ENCODE measurements at places on chromosomes 13 and 19.
A peak's percentile ranks its signal among the peaks of the same experiment; 100 is the strongest.

- DNase-seq, result no peak
Observed at GRCh38 chr19:31938675-31939074, 406.7 kb upstream of the ZNF507 start.

DNA sequence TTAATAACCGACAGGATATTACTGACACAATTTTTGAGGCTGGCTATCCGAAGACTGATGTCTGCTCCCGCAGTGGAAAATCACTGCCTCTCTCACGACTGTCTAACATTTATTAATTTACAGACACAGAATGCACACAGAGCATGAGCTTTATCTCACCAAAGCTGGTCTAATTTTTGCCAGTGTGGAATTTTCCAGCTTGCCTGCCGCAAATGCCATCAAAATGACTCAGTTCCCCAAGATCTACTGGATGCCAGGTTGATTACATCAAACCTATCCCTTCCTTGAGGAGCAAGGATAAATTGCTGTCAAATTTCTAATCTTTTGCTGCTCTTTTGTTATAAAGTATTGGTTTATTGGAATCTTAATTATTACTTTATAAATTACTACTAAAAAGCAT lies 1775.1 kb upstream of the PCDH20 start:
- DNase-seq, result no peak

DNA sequence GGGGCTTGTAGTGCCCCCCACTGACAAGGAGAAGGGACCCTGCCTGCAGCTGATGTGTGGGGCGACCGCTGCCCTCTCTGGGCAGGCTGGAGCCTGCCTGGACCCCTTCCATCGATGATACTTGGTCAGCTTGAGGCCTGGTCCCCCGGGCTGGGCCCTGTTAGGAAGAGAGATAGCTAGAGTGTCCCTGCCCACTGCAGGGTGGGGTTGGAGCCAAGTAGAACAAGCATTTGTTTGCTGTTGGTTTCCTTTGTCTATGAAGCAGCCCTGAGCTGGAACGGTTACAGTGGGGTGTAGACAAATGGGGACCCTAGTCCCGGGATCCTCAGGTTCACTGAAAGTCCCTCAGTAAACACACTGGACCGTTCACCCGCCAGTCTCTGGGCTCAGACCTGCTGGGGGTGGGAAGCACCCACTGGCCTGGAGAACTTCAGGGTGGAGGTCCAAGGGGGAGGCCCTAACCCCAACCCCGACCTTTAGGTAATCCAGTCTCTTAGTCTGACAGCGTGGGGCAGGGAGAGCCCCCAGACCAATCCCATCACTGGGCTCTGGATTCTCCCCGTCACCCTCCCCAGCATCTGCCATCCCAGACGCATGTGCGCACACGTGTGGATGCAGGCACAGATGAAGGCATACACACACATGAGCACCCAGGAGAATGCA lies 204.8 kb upstream of the ZNF536 start:
- DNase-seq, result no peak

GRCh38 chr19:18771328-18772242 lies 19.5 kb downstream of the COMP start:
- no peak for DNase-seq

DNA sequence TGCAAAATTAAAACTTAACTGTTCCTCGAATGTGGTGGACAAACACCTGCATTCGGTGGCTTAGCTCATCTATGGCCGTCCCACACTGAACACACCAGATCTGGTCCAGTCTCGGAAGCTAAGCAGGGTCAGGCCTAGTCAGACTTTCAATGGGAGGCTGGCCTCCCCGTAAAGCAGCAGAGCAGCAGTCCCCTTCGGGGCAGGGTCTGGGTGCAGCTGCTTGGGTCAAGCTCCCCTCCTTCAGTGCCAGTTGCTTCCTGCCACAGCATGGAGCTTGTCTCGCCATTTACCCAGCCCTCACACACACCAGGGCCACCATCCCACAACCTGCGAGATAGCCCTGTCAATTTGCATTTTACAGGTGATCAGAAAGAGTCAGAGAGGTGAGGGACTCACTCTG lies 93.2 kb downstream of the TUBA3C start:
- no peak for DNase-seq

DNA sequence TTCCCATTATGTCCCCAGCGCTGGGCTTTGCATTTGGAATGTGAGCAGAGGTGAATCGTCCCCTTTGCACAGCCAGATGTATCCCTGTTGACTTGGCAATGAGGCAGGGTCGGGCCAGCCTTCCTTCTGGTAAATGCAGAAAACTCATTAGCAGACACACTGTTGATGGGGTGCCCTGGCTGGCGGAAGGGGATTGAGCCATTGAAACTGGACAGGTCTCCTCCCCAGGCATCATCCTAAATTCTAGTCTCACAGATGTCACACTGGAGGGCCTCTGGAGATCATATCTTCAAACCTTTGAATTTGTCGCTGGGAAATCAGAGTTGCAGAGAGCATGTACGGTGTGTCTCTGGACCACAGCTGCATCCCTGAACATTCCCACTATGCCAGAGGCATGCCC lies 219.5 kb upstream of the TSHZ3 start:
- DNase-seq, result no peak

- DNase-seq, result no peak
Observed at GRCh38 chr19:57611113-57611512, 2.9 kb upstream of the ZNF134 start.

GRCh38 chr13:76913898-76914297 lies 27.7 kb upstream of the KCTD12 start:
- DNase-seq, result no peak

GRCh38 chr19:7622933-7623685 lies 6.2 kb downstream of the XAB2 start:
- DNase-seq, result no peak

DNA sequence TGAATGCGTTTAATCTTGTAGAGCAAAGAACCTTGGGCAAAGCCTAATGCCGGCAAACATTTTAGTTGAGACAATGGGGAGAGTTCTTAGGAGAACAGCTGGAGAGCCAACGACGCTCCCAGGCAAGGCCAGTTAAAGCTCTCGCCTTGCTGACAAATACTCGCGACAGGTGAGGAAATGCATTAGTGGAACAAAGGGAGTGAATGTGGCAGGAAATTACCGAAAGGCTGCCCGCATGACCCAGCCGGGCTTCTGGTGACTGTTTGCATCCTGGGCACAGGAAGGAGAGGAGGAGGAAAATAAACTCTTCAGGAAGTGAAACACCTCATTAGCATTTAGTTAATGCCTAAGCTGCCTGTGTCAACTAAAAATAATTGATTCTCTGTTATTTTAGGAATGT lies 74.6 kb downstream of the SHISA2 start:
- DNase-seq, result no peak

DNA sequence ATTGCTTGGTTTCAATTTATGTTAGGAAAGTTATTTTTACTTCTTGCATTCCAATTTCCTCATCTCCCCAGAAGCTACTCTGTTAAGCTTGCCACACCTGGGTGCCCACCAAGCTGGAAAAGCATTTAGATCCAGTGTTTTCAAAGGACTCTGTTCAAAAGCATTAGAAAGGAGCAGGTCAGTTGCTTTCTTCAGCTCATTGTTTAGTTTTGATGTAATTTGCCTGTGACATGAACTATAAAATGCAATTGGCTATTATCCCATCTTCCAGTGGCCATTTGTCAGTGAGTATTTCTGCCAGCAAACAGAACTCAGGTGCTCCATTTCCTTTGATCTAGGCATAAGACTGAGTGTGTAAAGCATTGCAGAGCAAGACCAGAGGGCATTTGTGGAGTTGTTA lies 46.7 kb upstream of the RNF113B start:
- no peak for DNase-seq

GRCh38 chr13:44969551-44970484 lies 19.5 kb downstream of the NUFIP1 start:
- DNase-seq, result no peak

- no peak for DNase-seq
Observed at GRCh38 chr19:31671411-31672035, 322.3 kb upstream of the TSHZ3 start.

DNA sequence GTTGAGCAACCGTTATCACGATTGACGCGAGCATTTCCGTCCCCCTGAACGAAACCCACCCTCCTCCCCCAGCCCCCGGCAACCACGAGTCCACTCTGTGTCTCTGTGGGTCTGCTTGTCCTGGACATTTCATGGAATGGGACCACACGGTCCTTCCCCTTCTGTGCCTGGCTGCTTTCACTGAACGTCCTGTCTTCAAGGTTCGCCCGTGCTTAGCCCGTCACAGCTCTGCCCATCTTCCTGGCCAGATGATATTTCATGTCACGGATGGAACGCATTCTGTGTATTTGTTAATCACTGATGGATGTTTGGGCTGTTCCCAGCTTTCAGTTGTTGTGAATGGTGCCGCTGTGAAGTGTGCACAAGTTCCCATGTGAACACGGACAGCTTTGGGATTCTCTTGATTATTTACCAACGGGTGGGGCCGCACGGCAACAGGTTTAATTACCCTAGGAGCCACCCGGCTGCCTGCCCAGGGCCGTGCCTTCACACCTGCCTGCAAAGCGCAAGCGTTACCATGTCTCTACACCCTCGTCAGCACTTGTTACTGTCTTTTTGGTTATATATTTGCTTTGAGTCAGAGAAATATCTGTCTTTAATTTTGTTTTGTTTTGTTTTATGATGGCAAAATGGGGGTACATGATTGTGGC lies 42.5 kb downstream of the RASA3 start:
- no peak for DNase-seq

- DNase-seq, result no peak
Observed at GRCh38 chr13:53612200-53612599, 583.6 kb downstream of the OLFM4 start.

- peak; percentile 81 for DNase-seq
Observed at GRCh38 chr19:12064590-12065538, at the start of gene ZNF844. TSS of gene ZNF844 (plus strand) at chr19:12064731. CDS start at chr19:12064874, 143 bp downstream.

DNA sequence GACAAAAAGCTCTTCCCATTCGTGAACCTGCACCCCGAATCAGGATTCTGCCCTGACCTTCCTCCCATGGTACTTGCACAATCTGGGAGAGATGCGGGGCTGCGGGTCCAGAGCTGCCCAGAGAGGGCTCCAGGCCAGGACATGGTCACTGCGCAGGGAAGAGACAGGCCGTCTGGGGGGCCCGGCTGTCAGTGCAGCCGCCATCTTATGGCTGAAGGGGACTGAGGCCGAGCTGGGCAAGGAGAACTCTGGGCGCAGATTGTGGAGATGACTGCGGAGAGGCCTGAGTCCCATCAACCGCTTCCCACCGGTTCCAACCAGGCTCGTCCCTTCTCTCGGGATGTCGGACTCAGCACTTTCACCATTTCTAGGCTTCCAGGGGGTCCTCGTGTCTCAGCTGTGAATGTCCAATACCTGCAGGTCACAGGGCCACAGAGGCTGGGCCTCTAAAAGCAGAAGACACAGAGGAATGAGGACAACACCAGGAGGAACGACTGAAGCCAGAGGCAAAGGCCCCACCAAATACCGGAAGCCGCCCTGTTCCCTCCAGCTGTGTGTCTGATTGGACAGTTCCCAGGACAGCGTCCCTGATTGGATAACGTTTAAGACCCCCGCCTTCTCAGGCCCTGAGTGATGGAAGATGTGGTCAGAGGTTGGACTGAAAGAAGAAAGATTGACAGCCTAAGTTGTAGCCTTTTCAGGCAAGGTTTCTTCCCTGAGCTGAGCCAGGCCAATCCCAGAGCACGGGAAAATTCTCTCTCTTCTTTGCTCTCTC lies 117.1 kb upstream of the ZNF91 start:
- DNase-seq, result no peak

- no peak for DNase-seq
Observed at GRCh38 chr13:88945793-88946192, 1274.6 kb downstream of the SLITRK5 start.

- DNase-seq, result no peak
Observed at GRCh38 chr19:4571305-4571917, 11.9 kb upstream of the SEMA6B start.

DNA sequence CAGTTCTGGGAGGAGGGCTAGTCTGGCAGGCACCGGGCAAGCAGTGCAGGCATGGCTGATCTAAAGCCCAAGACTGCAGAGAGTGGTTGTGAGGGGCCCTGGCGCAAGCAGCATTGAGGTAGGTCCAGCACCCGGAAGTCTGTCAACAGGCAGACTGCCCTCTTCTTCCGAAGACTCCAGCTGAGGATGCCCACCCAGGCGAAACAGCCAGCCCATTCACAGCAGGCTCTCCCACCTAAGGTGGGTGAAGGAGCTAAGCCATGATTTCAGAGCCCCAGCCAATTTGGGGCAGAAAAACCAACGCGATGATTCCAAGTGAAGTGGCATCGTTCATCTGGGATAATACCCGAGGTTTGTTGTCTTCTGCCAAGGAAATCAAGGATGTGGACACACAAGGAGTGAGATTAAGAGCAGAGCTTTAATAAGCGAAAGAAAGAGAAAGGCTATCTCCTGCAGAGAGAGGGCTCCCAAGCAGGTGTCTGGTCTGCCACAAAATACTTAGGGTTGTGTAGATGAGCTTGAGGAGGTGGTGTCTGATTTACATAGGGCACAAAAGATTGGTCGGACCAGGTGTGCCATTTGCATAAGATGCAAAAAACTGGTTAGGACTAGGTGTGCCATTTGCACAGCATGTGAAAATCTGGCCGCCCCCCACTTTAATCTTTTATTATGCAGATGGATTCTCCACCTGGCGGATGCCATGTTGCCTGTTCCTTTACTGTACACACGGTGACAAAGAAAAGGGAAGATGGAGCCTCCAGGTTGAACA lies 22.6 kb downstream of the FAM124A start:
- no peak for DNase-seq

GRCh38 chr13:29568731-29569130 lies 26.8 kb downstream of the SLC7A1 start:
- no peak for DNase-seq

DNA sequence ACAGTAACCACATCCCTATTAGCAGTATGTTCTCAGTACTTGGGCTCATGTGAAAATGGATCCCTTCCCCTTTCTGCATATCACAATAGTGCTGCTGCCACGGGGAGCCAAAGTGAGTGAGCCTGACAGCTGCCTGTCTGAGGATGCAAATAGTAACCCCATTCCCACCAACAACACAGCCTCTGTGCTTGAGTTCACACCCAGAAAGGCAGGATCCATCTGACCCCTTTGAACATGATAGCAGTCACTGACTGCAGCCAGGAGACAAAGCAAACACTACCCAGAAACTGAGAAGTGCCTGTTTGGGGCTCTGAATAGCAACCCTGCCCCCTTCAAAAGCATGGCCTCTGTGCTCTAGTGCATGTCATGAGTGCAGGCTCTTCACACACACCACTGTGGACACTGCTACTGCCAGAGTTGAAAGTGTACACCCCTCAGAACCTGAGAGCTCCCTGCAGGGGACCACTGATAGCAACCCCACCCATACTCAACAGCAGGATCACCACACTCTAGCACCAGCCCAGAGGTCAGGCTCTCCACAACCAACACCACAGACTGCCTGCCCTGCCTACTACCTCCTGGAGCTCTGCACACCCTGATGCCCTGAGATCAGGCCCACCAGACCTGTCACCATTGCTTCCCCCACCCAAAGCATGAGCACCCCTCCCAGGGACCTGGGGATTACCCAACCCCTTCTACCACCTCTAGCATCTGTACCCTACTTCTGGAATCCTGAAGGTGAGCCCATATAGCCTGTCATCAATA lies 1563.5 kb upstream of the PRR20A start:
- DNase-seq, result no peak
